Stimulated activated CD4-positive, alpha-beta T cell treated with anti-CD3 and anti-CD28 coated beads, Interleukin-12 subunit alpha, Interleukin-12 subunit beta, amount 100 ng/mL, for 24 hours (primary cell): ENCODE measurements at places on chromosomes 5 and 9.

DNA sequence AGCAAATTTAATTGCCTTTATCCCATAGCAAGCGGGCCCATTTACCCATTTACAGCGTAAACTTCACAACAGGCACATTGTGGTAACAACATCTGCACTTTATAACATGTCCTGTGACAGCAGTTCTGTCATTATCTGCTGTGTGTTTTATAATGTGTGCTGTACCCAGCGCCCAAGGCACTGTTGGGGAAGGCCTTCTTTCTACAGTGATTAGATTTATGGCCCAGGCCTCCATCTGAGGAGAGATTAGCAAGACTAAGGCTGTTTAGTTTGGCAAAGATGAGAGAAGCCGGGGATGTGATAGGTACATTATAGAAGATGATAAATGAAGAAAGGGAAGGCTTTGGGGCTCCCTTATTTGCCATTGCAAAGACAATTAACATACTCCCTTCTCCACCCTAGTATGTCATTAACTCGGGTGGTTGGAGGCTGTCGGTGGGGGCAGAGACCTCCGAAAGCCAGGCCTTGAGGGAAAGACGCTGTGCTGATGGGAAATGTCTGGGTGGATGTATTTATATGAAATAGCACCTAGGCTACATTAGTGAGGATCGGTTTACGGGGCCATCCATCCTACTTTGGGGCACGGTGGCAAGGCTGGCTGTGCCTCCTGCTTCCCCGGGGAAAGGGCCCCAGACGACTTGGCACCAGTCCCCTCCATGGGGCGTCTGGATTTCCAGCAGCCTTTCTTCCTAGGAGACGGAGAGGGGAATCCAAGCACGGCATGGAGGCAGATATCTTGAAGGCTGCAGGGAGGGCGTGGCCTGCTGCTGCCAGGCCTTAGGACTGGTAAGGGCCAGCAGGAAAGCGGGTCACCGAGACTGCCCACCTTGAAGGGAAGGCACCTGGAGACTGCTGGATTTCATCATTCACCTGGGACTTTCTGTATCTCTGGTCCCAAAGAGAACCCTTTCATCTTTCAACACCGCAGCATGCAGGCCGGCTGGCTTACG is 64.3 kb upstream of the PTCH1 start:
- DNase-seq: no peak

DNA sequence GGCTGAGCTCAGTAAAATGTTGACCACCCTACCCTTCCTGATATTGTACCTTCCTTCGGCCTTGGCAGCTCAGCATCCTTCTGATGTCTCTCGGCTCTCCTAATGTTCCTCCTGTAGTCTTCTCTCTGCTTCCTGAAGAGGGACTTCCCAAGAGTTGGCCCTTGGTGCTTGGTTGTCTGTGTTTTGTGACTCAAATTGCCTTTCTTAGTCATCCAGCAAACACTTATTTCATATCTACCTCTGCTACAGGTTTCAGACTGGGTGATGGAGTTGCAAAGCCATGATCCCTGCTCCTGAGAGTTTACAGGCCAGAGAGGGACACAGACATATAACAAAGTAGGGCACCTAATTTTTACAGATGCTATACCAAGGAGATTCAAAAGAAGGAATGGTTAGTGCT is 70.1 kb downstream of the SV2C start:
- no peak for DNase-seq

DNA sequence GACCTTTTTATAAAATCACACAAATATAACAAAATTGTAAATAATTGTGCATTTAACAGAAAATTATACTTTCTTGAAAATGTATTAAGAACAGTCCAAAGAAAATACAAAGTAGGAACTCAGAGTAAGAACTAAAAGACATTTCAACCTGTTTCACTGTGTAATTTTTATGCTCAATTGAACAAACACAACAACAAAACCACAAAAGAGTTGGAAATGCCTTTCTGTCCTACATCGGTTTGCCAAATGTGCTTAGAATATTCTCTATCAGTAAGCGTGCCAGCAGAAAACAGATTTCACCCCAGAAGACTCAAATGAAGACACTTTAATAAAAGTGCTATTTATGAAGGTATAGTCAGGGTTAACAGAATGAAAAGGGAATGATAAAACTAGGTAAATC is 592.1 kb downstream of the PRELID2 start:
- DNase-seq: no peak

DNA sequence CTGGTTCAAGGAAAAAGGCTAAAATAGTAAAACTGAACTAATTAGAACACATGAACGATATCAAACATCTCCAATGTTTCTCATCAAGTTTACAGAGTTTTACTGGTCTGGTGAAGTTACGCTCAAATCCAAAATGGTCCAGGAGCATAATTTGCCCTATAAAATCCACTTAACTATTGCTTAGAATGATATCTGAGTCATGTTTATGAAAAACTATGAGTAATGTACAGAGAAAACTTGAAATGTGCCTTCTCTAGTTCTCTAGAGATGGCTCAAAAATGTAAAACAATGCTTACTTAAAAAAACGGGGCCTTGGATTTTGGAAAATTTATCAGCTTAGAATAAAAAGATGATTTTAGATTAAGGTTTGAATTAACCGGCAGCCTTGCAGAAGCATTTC is 108.1 kb downstream of the FBXW11 start:
- DNase-seq: no peak

DNA sequence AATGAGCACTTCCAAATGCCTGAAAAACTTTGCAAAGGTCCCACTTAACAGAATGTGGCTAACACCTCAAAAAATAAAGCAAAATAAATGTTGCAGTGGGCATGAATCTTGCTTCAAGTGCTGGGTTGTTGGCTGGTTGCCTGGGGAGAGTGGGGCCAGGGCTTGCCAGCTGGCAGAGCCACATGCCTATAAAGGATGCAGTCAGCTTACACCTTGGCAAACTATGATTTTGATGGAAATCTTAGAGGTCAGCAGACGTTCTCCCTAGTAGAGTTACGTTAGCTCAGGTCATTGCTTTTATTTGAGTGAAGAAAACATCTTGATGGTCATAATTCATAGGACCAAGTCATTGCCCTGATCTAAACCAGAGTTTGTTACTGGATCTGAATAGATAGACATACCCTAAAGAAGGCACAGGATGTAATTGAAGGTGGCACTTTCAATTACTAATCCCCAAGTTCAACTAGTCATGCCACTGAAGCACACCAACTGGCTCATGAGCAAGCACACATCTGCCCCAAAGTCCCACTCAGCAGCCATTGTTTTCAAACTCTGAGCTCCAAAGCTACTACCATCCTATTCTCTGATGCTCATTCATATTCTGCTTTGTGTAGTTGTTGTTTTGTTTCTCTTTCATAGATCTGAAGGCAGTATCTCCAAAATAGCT is 51.2 kb upstream of the ZSWIM6 start:
- no peak for DNase-seq

- no peak for DNase-seq
Observed at GRCh38 chr5:8650186-8650585, 781.2 kb downstream of the MTRR start.

DNA sequence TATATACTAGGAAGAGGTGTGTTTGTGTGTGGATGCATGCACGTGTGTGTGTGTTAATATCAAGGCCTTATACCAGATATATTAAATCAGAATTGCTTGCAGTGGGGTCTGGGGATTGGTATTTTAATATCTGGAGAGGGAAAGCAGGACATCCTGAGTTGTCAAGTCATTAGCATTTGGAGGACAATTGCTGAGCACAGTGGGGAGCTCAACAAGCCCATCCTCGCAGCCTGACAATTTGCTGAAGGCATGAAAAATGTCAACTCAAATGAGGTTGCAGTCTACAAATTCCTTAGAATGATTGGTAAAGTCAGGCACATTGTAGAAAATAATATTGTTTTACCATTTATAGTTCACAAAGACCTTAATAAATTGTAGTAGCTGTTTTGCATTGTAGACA is 627.4 kb downstream of the LRRC70 start:
- no peak for DNase-seq

GRCh38 chr5:174735498-174736330 is 11.3 kb downstream of the MSX2 start:
- no peak for DNase-seq

GRCh38 chr5:69502767-69503488 is 10.3 kb downstream of the OCLN start:
- no peak for DNase-seq

DNA sequence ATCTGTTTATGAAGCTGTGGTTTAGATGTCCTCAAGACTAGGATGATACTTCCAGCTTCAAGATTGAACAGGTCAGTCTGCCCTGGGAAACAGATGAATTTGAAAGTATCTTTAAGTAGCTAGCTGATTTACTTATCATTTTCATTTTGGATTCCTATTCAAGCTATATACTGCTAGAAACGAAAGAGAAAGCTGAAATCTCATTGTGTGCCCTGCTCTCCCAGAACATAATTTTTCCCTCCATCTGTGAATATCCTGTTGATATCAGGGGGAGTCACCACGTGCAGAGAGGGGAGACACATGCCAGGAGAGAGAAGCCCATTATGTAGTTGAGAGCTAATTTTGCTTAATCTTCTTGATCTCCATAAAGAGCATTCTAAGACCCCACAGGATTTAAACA is 439.1 kb downstream of the NR2F1-AS1 start:
- DNase-seq: no peak

- DNase-seq: no peak
Observed at GRCh38 chr5:172802112-172802511, 31.1 kb upstream of the DUSP1 start.

GRCh38 chr9:92607773-92608172 is 62.2 kb downstream of the IPPK start:
- no peak for DNase-seq

- DNase-seq: no peak
Observed at GRCh38 chr5:121757753-121758152, 93.9 kb upstream of the FTMT start.

GRCh38 chr5:86737579-86737978 is 119.8 kb downstream of the COX7C start:
- DNase-seq: no peak

GRCh38 chr9:126497660-126498275 is 116.0 kb upstream of the LMX1B start:
- DNase-seq: no peak

DNA sequence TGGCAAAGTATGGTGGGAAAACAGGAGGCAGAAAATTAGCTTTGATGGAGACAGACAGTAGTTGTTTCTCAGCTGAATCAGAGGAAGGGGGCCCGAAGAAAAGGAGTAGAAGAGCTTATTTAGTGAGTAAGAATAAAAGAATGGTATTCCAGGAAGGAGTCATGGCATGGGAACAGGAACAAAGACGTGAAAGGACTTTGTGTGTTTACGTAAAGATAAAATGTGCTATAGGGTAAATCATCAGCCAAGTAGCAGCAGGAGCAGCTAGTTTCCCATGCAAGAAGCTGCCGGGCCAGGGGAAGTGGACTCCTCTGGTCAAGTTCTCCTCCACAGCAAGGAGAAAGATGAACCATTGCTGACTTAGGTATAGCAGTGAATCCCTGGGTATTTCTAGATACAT is 454.5 kb downstream of the HINT1 start:
- no peak for DNase-seq

GRCh38 chr5:142421228-142421617 is 96.4 kb upstream of the SPRY4 start:
- no peak for DNase-seq

GRCh38 chr9:18771011-18771410 is 262.0 kb downstream of the SAXO1 start:
- no peak for DNase-seq

GRCh38 chr9:136259836-136260235 is 14.2 kb upstream of the QSOX2 start:
- no peak for DNase-seq

DNA sequence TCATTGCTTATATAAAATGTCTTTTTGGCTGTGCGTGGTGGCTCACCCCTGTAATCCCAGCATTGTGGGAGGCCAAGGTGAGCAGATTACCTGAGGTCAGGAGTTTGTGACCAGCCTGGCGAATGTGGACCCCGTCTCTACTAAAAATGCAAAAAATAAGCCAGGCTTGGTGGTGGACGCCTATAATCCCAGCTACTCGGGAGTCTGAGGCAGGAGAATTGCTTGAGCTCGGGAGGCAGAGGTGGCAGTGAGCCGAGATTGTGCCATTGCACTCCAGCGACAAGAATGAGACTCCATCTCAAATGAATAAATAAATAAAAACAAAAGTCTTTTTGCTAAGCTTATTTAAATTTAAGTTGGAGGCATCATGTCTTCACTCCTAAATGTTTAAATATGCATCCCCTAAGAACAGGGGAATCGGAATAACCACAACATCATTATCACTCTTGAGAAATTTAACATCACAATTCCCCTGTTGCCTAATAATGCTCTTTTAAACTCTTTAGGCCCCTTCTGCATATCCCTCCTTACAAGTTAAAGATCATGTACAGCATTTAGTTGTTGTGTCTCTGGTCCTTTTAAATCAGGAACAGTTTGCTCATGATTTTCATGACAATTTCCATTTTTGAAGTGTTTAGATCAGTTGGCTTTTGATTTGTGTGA is 72.8 kb downstream of the ERBIN start:
- DNase-seq: no peak

DNA sequence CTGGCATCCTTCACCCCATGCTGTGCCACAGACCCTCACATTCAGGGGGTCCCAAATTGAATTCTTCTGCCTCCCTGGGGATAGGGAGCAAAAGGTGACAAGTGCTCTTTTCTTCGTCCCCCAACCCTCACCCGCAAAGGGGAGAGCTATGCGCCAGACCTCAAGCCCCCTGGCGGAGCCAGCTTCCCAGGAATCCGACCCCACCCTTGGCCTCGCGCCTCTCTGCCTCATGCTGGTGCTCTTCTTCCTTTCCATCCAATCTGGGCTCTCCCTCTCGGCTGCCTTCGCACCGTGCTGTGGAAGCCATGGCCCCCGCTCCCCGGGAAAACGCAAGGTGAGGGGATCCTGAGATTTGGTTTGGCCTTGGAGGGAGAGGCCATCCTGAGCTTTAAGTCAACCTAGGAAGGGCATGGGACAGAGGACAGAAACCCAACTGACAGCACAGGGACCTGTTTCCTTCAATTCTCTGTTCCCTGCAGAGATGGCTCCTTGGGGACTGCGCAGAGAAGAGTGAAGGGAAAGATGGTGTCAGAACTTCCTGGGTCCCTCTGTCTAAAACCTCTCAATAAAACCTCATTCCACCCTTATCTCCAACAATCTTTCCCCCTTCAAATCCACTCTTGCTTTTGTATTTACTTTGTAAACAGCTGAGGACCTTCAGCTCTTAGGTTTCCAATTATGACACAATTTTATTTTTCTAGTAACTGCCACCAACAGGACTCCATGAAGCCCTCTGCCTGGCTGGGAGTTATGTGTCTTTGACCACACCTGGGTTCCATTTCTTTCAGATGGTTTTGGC is 36.3 kb upstream of the CRB2 start:
- no peak for DNase-seq

GRCh38 chr9:127197861-127198430 is 66.6 kb upstream of the GARNL3 start:
- no peak for DNase-seq

DNA sequence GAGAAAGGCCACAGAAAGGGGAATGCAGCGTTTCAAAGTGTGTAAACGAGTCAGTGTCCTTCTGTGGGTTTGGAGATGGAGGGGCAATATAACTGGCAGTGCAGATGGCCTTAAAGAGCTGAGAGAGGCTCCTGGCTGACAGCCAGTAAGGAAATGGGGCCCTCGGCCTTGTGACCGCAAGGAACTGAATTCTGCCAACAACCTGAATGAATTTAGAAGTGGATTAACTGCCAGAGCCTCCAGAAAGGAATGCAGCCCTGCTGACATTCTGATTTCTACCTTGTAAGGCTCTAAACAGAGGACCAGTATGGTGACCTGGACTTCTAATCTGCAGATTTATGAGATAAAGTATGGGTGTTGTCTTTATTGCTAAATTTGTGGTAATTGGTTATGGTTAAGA is 17.5 kb upstream of the NREP start:
- DNase-seq: no peak

- no peak for DNase-seq
Observed at GRCh38 chr5:135566422-135567400, 12.1 kb downstream of the CXCL14 start.
